SK-N-SH (cell line): ENCODE measurements at places on chromosomes 4 and X.
A peak's percentile ranks its signal among the peaks of the same experiment; 100 is the strongest.

DNA sequence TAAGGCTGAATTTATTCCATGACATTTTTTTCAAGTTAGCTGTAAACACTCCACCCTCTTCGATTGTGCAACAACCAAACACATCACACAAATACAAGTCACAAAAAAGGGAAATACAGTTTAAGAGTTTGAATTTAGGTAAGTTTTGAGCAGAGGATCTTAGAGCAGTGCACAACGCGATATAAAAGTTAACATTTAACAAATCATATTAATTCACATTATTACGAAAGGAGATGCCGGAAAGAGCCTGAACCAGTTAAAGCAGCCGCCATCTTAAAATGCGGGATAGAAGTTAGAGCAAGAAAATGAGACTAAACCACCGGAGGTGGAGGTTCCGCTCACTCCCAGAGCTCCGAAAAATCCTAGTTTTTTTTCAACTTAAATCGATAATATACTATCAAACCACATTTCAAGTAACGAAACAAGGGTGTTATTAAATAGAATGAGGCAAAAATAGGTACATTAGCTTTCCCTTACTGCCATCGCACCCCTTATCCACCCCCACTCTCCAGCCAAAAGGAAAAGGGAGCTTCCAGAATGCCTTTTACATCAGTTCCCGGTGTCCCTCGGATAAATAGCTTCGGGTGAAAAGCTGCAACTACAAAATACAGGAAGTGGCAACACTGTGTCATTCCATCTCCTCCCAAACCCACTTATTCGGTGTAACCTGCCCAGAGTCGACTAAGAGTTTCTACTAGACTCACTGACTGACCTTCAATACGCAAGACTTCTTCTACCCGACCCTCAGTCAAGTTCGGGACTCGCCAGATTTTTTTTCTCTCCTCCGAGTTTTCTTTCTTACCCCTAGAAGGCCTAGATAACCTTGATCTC is 1.9 kb downstream of the UBE2D3 start:
- DNase-seq: peak; percentile 23

GRCh38 chr4:24646798-24647460 is 62.6 kb upstream of the DHX15 start:
- no peak for DNase-seq

DNA sequence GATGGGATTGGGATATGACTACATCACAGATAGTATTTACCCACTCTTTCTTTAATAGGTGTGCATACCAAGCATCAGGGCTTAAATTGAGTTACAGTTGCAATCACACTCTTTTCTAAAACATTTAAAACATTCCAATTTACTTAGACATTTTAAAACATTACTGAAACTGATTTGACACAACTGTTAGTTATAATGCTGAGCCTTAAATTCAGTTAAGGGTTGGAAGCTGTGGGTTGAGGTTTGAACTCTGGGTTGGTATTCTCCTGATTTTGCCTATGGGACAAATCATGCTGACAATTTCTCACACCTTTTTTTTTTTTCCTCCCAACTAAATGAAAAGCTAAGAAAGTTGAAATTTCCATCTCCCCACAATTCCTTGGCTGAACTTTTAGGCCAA is 16.3 kb downstream of the SLIT2 start:
- DNase-seq: no peak

GRCh38 chr4:118776157-118776954 is 59.6 kb downstream of the SEC24D start:
- DNase-seq: no peak

DNA sequence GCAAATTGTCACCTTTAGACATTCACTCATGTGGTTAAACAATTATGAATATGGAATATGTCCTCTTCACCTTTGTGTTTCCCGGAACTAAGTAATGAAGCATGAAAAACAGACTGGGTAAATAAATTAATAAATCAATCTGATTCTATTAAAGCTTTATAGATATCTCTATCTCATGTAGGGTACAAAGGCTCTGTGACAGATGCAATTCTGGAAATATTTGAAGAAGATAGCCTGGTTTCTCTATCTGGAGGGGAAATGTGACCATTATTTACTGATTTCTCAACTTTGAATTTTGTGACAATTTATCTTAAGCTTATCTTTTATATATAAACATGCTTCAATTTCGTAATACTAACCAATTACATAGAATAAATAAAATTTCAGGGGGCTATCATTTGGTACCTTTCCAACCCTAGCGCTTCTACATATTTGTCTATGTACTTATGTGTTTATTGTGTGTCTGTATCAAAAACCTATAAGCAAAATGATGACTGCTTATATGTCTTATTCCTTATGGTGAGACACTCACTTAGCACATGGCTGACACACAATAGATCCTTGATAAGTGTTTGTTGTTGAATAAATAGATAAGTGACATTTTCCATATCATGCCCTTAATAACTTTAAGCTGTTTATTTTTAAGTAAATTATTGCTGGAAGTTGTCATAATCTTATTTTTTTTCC is 9.9 kb downstream of the CTSO start:
- DNase-seq: no peak

- DNase-seq: no peak
Observed at GRCh38 chr4:121070274-121070673, 2.1 kb downstream of the NDNF start.

DNA sequence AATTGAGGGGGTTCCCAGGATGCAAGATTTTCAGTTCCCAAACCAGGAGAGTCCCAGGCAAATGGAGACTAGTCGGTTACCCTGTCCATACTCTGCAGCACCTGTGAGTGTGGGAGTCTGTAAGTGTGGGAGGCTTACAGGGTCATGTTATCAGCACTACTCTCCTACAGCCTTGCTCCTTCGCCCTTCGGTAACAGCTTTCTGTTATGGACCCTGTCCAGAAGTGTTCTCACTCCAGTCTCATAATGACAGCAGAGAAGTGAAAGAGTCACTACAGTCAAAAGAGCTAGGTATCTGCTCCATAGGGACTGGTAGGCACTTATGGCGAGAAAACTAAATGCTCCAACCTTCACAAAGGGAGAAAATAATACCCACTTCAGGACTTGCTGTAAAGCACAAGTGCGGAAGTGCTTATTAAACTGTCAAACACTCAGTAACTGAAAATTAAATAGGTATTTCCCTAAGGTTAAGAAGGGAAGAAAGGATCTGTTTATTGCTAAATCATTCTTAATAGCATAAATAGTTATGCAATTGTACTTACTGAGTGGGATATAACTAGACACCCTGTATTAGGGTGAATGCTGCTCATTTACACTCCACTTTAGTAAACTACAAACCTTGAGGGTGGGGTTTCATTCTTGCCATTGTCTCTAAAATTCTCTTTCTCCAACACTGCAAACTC is 2.7 kb upstream of the ADH7 start:
- no peak for DNase-seq

GRCh38 chr4:152997771-152998487 is 61.8 kb downstream of the FHDC1 start:
- no peak for DNase-seq

DNA sequence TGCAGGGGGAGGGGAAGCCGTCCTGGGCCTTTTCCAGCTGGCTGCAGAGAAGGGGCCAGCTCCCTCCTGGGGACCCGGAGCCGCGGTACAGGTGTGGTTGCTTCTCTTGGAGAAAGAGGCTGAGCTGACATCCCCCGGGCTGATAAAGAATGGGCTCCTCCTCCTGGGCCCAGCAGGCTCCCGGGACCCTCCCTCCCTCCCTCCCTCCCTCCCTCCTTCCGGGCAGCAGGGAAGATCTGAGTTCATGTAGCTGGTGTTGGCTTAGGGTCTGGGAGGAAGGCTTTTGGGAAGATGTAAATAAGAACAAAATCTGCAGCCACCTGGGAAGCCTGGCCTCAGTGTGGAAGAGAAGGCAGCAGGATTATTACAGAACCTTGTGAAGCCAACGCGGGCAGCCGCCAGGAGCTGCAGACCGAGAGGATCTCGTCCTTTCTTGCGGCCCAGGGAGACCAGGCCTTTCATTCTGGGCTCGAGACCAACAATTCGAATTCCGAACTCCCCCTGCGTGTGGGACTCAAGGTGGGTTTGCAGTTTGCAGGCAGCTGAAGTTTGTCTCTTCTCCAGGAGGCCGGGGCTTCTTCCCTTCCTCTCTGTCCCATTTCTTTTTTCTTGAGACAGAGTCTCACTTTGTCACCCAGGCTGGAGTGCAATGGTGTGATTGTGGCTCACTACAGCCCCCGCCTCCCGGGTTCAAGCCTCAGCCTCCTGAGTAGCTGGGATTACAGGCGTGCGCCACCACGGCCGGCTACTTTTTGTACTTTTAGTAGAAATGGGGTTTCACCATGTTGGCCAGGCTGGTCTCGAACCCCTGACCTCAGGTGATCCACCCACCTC is at the start of gene PLCXD1:
PLCXD1 (plus strand) TSS at position 216 of the 834 bp plus-strand sequence. CDS start 2,807 bp downstream, outside the sequence.
- peak; percentile 84 for DNase-seq

DNA sequence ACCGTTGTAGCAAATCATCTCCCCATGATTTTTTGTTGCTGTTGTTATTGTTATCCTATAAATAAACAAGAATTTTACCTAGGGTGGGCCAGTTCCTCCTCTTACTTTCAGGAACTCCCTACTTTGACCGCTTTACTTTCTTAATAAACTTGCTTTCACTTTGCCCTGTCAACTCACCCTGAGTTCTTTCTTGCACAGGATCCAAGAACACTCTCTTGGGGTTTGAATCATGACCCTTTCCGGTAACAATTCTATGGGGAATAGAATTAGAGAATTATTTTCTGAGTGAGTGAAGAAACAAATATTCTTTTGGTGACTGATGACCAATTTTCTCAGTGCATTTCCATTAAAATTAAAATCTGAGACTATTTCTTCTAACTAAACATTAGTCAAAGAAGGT is 584.0 kb upstream of the TENM3 start:
- no peak for DNase-seq

DNA sequence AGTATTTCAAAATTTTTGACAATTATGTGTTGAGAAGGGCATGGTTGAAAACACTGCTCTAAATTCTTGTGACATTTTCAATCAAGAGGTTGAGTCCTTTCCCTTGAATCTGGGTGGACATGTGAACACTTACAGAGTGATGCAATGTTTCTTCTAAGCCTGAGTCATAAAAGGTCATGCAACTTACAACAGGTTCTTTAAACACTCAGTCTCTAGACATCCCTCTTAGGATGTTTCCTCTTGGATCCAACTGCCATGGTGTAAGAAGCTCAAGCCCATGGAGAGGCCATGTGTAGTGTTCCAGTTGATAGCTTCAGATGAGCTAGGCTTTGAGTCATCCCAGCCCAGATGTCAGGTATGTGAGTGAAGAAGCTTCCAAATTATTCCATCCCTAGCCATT is 232.2 kb upstream of the MAOA start:
- no peak for DNase-seq

GRCh38 chr4:158934996-158935669 is 166.3 kb downstream of the FNIP2 start:
- DNase-seq: no peak

GRCh38 chrX:131068945-131069719 is 11.0 kb downstream of the ARHGAP36 start:
- peak; percentile 82 for DNase-seq

DNA sequence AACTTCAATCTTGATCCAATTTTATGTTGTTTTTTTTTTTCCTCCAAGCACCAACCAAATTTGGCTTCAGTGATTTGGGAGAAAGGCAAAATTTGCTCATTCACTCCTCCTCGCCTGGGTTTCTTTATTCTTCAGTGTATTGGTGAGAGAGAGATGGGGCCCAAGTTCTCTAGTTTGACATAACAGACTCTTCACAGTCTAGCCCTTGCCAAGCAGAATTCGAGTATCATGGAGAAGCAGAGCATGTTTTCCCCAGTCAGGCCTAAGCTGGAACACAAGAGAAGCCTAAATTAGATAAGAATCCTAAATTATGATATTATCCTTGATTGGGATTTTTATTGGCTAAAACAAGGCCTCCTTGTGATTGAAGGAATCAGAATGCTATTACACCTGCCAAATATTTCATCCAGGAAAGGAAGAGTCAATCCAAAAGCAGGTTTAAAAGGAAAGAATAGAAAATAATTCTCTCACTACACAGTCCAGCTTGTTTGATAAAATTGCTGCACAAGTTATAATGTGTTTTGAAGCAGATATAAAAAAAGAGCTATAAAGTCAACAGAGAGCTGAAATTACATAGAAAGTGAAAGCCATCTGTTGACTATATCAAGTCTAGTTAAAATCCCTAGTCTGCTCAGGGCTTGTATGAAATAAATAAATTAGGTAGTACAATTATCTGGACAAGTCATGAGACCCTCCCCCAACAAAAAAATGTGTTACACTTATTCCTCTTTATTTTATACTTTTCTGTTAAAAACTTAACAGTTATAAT is 39.9 kb upstream of the FAM241A start:
- no peak for DNase-seq

GRCh38 chr4:7901311-7901885 is 38.3 kb downstream of the AFAP1 start:
- peak; percentile 42 for DNase-seq

DNA sequence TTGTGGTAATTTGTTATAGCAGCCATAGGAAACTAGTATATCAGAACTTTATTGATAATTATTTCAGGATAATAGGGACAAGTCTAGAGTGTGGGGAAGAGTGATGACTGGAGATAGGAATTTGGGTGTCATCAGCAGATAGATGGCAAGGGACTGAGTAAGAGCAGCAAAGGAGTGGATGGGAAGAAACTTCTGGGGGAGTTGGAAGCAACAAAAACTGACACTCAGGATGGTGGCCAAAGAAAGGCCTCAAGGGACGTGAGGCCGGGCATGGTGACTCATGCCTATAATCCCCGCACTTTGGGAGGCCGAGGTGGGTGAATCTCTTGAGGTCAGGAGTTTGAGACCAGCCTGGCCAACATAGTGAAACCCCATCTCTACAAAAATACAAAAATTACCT is 9.1 kb upstream of the SLC25A5 start:
- no peak for DNase-seq

DNA sequence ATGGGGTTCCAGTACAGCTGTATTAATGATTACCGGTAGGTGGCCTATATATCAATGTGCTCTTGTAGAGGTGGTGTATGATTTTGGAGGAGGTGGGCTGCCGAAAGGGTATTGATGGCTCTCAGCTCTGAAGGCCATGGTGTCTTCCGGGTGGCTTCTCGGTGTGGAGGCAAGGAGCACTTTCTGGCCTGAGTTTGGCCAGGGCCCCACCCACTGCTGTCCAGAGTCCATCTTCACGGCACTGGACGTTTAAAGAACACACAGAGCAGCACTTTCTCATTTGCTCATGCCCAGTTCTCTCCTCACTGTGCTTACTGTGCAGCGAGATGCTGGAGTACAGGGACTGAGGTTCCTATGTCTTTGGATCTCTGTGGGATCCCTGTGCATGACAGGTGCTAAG is 16.1 kb downstream of the BST1 start:
- no peak for DNase-seq

DNA sequence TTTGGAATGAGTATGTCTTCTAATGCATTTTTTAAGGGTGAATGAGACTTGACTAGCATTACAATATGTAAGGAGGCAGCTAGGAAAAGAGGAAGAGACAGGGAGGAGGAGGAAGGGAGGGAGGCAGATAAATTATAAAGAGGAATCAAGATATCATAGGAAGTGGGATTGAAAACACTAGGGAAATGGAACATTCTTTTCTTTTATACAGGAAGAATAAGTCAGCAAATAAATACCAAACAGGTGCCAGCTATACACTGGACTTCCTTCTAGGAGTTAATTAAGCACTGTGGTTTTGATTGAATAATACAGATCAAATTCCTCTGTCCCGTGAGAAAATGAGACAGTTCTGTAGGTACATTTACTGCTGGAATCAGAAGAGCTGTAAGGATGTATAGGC is 78.6 kb downstream of the PACRGL start:
- no peak for DNase-seq

- no peak for DNase-seq
Observed at GRCh38 chr4:112646632-112647537, 9.9 kb downstream of the LARP7 start.

GRCh38 chrX:117680286-117680685 is 436.3 kb downstream of the KLHL13 start:
- DNase-seq: no peak
